ENCODE measurements at places on chromosomes 5 and 9.

DNA sequence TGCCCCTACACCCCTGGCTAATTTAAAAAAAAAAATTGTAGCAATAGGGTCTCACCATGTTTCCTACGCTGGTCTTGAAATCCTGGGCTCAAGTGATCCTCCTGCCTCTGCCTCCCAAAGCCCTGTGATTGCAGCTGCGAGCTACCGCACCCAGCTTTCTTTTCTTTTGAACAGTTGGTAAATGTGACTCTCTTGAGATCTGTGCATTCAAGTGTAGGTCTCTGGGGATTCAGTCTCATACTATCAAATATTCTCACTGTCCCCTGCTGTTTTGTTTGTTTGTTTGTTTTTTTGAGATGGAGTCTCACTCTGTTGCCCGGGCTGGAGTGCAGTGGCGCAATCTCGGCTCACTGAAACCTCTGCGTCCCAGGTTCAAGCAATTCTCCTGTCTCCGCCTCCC, 42.3 kb upstream of the CXXC5 start:
- H3K4me1 ChIP-seq, result peaks cover 5% of the 10 kb centered on the region
- no peaks in the 10 kb centered on the region for H3K27me3 ChIP-seq
- DNase-seq, result no peak
- no peak overlapping the region for H3K4me3 ChIP-seq
- H3K36me3 ChIP-seq, result peaks cover 11% of the 10 kb centered on the region

GRCh38 chr5:15807871-15808270, 307.9 kb downstream of the FBXL7 start:
- peaks cover 6% of the 10 kb centered on the region for H3K4me1 ChIP-seq
- H3K4me3 ChIP-seq, result no peak overlapping the region
- H3K27ac ChIP-seq, result no peak overlapping the region

DNA sequence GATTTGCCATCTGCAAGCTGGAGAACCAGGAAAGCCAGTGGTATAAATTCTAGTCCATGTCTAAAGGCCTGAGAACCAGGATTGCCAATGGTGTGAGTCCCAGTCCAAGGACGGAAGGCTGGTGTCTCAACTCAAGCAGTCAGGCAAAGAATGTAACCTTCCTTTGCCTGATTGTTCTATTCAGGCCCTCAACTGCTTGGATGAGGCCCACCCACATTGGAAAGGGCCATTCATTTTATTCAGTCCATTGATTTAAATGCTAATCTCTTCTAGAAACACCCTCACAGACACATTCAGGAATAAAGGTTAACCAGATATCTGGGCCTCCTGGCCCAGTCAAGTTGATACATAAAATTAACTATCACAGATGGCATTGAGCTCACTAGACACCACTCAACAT, 427.8 kb downstream of the ZNF608 start:
- DNase-seq, result no peak
- H3K27me3 ChIP-seq, result no peaks in the 10 kb centered on the region
- H3K4me1 ChIP-seq, result no peaks in the 10 kb centered on the region
- H3K27ac ChIP-seq, result no peak overlapping the region

- peaks cover 46% of the 10 kb centered on the region for H3K4me1 ChIP-seq
- no peak for DNase-seq
- peaks cover 12% of the 10 kb centered on the region for H3K27me3 ChIP-seq
- peak overlapping the region; percentile 98 for H3K27ac ChIP-seq
- H3K36me3 ChIP-seq, result peaks cover 11% of the 10 kb centered on the region
These were observed 1.0 kb downstream of the HMGCS1 start for GRCh38 chr5:43312076-43312661.

- peaks cover 32% of the 10 kb centered on the region for H3K4me1 ChIP-seq
- no peak for DNase-seq
- H3K27me3 ChIP-seq, result peaks cover 1% of the 10 kb centered on the region
- H3K36me3 ChIP-seq, result peaks cover 5% of the 10 kb centered on the region
- no peak overlapping the region for H3K4me3 ChIP-seq
These were observed 210.8 kb downstream of the TSSK1B start for GRCh38 chr5:113223831-113224604.

DNA sequence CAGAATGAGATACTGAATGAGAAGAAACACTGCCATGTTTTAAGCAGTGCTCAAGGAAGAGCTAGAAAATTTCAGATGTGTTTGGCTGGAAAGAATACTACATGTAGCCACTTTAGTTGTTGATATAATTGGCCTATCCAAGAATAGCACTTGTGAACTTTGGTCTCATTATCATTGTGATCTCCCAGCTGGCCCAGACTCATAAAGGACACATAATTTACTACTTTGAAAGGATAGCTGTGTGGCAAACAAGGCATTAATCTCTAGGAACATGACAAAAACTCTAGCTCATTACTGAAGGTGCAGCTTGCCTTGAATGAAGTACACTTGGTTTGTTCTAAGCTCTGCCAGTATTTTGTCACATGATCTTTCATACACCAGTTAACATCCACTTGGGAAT, 356.3 kb downstream of the CSNK1G3 start:
- H3K27me3 ChIP-seq, result no peaks in the 10 kb centered on the region
- no peak overlapping the region for H3K27ac ChIP-seq
- no peaks in the 10 kb centered on the region for H3K36me3 ChIP-seq
- no peak overlapping the region for H3K4me3 ChIP-seq

- peaks cover 42% of the 10 kb centered on the region for H3K4me1 ChIP-seq
- peaks cover 6% of the 10 kb centered on the region for H3K36me3 ChIP-seq
- peak overlapping the region; percentile 95 for H3K4me3 ChIP-seq
- peaks cover 6% of the 10 kb centered on the region for H3K27me3 ChIP-seq
These were observed 590 bp downstream of the HDAC3 start for GRCh38 chr5:141636106-141636412.

DNA sequence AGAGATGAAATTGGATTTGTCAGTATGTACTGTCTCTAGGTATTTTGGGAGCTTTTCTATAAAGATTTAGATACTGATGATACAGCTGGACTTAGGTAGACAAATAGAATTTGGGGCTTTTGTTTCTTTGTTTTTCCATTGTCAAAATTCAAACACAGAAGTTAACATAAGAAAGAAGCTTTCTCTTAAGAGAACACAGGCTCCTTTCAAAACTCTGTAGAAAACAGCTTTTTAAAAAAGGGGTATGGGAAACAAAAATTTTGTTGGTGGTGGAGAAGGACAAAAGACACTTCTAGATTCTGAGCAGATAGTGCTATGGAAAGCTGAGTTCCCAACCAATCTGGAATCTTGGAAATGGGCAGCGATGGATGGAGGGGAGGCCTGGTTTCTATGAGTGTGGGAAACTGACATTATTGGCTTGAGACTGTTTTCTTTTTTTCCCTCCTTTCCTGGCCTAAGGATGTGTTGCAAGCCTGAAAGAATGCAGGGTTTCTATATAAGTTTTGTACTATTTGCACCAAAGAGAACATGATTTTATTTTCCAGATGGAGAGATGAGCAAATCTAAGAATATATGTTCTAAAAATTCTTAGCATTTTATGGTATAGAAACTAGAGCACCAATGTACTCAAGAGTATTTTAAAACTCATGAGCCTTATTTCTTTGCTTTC, 240.0 kb downstream of the PRR16 start:
- no peak for DNase-seq
- H3K27ac ChIP-seq, result no peak overlapping the region
- H3K4me3 ChIP-seq, result no peak overlapping the region
- H3K36me3 ChIP-seq, result no peaks in the 10 kb centered on the region
- H3K4me1 ChIP-seq, result peaks cover 26% of the 10 kb centered on the region

DNA sequence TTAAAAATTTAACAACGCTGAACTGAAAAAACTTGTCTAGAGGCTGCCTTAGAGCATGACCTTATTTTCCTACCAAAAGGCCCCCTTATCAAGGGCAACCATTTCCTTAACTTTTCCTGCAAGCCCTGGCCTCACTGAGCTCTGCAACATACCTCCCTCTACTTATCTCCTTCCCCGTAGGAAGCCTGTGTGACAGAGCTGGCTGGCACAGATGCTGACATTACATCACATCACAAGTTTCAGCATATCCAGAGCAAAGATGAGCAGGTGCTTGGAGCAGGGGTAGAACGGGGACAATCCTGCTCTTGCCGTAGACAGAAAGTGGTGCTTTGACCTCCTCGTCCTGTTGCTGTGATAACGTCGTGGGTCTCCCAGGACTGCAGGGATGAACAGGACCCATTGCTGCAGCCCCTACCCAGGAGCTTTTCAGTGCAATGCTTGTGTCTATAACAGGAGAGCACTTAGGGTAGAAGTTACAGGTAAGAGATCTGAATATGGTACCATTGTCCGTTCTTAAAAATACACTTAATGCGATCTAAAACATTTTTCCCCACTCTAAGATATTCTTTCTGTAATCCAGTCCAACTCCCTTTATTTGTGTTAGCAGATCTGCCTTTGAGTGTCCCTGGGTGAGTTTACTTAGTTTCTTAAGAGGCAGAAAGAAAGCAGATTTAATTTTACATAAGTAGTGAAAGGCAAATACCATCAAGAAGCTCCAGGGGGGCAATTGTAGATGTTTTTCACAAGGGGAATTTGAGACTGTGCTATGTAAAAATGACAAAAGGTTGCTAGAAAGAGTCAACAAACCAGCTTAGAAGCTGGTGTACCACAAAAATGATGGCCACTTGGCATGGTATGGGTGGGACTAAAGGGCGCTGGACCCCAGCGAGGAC, 101.9 kb upstream of the EFNA5 start:
- H3K4me3 ChIP-seq, result no peak overlapping the region
- DNase-seq, result no peak
- H3K27me3 ChIP-seq, result peaks cover 5% of the 10 kb centered on the region

GRCh38 chr9:90002397-90003271, 397.8 kb downstream of the GADD45G start:
- H3K4me1 ChIP-seq, result peaks cover 15% of the 10 kb centered on the region
- peaks cover 1% of the 10 kb centered on the region for H3K27me3 ChIP-seq
- no peak overlapping the region for H3K4me3 ChIP-seq
- DNase-seq, result no peak

GRCh38 chr5:130720355-130720754, 444.7 kb downstream of the HINT1 start:
- H3K4me1 ChIP-seq, result peaks cover 19% of the 10 kb centered on the region
- no peak for DNase-seq
- H3K27me3 ChIP-seq, result peaks cover 1% of the 10 kb centered on the region
- H3K36me3 ChIP-seq, result no peaks in the 10 kb centered on the region

DNA sequence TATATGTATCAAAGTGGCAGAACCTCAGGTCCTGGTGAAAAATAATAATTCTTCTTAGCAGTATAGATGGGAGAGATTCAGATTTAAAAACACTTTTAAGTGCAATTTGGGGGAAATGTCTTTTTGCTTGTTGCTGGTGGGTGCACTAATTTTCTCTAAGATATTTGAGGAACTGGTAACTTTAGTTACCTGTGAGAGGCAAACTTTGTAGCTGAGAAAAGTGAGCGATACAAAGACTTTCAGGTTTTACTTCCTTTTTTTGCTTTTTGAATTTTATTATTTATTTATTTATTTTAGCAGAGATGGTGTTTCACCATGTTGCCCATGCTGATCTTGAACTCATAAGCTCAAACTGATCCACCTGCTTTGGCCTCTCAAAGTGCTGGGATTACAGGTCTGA, 303.1 kb upstream of the PTGER4 start:
- H3K4me1 ChIP-seq, result no peaks in the 10 kb centered on the region
- no peak overlapping the region for H3K4me3 ChIP-seq
- no peaks in the 10 kb centered on the region for H3K36me3 ChIP-seq
- no peaks in the 10 kb centered on the region for H3K27me3 ChIP-seq

GRCh38 chr5:134019636-134020035, 14.9 kb upstream of the VDAC1 start:
- no peak overlapping the region for H3K27ac ChIP-seq
- no peak overlapping the region for H3K4me3 ChIP-seq
- H3K4me1 ChIP-seq, result peaks cover 3% of the 10 kb centered on the region

DNA sequence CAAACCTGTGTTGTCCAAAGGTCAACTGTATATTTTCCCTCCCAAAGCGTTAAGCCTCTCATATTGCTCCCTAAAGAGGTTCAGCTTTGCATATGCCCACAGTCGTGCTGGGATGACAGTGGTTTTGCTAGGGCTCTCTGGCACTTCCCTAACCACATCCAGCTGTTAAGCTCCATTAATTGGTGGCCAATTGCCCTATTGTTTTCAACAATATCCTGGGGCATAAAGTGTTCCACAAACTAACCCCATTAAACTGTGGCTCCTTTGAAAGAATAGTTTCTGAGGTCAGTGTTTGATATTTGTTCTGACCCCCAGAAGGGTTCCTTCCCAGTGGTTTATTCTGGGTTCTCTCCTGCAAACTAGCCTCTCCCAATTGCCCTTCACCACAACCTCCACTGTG, 194.5 kb downstream of the HSD17B3 start:
- no peak for DNase-seq
- no peaks in the 10 kb centered on the region for H3K4me1 ChIP-seq
- H3K27ac ChIP-seq, result no peak overlapping the region
- H3K36me3 ChIP-seq, result no peaks in the 10 kb centered on the region
- peaks cover 4% of the 10 kb centered on the region for H3K27me3 ChIP-seq

- H3K27ac ChIP-seq, result no peak overlapping the region
- H3K27me3 ChIP-seq, result peaks cover 2% of the 10 kb centered on the region
- no peak for DNase-seq
These were observed 25.1 kb upstream of the IRX2 start for GRCh38 chr5:2776337-2777302.

DNA sequence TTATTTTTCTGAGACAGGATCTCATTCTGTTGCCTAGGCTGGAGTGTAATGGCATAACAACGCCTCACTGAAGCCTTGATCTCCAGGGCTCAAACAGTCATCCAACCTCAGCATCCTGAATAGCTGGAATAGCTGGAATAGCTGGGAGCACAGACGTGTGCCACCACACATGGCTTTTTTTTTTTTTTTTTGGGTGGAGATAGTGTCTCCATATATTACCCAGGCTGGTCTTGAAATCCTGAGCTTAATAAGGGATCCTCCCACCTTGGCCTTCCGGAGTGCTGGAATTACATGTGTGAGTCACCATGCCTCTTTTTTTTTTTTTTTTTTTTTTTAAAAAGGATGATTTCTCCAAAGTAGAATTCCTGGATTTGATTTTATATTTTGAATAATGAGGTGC, 60.7 kb downstream of the NSD1 start:
- H3K27ac ChIP-seq, result no peak overlapping the region
- no peaks in the 10 kb centered on the region for H3K27me3 ChIP-seq
- H3K36me3 ChIP-seq, result peaks cover 20% of the 10 kb centered on the region
- no peaks in the 10 kb centered on the region for H3K4me1 ChIP-seq
- no peak overlapping the region for H3K4me3 ChIP-seq
- no peak for DNase-seq

DNA sequence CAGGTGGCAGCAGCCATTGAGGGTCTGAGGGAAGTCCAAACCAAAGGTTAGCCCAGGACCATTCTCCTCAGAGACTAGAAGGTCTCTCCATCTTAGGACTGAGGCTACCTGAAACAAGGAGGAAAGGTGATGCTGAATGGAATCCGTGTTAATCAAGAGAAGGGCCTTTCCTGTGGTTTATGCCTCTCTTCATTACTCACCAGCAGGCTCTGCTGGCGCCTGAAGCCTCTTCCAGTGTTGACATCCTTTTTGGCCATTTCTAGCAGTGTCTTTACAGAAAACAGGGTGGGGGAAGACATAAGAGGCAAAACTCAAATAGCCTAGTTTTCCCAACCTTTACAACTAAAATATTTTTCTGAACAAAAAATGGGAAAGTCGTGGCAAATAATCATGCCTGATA, 98.0 kb downstream of the ENC1 start:
- H3K4me1 ChIP-seq, result peaks cover 47% of the 10 kb centered on the region
- H3K4me3 ChIP-seq, result no peak overlapping the region
- no peak for DNase-seq
- H3K27ac ChIP-seq, result no peak overlapping the region
- peaks cover 1% of the 10 kb centered on the region for H3K27me3 ChIP-seq
